Fibroblast of the aortic adventitia (primary cell): ENCODE measurements at places on chromosomes 13 and 19.

DNA sequence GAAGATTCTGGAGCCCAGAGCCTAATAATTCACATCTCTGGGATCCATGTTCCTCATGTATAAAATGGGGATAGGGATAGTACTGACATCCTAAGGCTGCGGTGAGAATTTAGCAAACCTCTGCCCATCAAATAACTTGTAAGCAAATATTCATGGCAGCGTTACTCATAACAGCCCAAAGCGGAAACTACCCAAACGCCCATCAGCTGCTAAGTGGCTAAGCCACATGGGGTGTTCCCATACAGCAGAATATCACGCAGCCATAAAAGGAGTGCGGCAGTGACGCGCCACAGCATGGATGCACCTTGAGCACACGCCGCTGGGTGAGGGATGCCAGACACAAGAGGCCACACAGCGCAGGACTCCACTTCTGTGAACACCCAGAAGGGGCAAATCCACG is 19.7 kb downstream of the VRK3 start:
- no peak for DNase-seq

GRCh38 chr19:42140125-42140754 is 8.0 kb upstream of the POU2F2 start:
- peak; percentile 70 for DNase-seq

DNA sequence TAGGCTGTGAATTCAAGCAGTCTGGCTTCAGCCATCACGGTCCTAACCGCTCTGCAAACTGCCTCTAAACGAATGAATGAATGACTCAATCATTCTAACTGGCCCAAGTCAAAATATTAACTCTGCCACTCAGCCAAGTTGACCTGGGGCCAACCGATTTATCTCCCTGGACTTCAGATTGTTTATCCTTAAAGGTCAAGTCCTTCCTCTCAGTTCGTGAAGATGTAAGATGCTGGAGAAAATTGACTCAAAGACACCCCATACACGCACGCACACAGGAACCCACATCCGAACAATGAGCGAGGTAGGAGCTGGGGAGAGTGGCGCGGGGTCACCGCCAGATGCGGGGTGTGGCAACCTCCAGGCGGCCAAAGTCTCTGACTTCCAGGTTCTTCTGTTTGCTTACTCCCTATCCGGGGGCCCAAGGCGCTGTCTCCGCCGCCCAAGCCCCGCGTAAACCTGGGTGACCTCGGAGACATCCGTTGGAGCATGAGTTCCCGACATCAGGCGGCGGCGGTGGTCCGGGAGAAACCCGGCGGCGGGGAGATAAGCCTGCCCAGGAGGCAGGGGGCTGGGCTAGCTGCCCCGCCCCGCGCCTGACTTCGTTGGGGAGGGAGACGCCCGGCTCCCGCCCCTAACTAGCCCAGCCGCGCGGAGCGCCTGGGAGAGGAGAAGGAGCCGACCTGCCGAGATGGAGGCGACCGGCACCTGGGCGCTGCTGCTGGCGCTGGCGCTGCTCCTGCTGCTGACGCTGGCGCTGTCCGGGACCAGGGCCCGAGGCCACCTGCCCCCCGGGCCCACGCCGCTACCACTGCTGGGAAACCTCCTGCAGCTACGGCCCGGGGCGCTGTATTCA is at the start of gene CYP2S1:
Gene CYP2S1, plus strand, starts transcription at position 646 of the 856 bp plus-strand sequence. Its CDS starts 46 bp downstream, at position 692.
- DNase-seq: peak; percentile 39

- no peak for DNase-seq
Measured at GRCh38 chr13:65889368-65889767, 1340.8 kb downstream of the PCDH9 start.

- no peak for DNase-seq
Measured at GRCh38 chr19:1947651-1948209, 6.8 kb downstream of the CSNK1G2 start.

DNA sequence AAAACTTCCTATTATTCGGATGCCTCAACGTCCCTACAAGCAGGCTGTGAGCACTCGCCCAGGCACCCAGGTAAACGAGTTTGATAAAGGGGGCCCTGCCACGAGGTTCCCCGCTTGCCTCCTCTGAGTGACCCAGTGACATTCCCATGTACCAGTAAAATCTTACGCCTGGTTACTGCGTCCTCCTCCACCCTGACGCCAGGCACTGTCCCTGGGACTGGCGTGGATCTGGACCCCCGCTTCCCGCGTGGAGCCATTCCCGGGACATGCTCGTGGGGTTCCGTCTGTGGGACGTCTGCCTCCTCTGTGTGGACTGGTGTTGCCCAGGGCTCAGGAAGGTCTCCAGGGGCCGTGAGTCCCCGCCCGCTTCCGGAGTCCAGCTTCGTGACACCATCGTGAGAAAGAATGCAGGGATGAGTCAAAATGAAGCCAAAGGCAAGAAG is 407 bp upstream of the ZNF550 start:
- peak; percentile 27 for DNase-seq
